Kidney epithelial cell (primary cell): ENCODE measurements at places on chromosomes 16 and 17. TPM values are rescaled to one million over a fixed set of nuclear protein-coding genes. Genes with fewer than 3 reads are reported as not detected.

- DNase-seq: no peak
Measured at GRCh38 chr16:74999609-75000480, 1.0 kb downstream of the ZNRF1 start.

DNA sequence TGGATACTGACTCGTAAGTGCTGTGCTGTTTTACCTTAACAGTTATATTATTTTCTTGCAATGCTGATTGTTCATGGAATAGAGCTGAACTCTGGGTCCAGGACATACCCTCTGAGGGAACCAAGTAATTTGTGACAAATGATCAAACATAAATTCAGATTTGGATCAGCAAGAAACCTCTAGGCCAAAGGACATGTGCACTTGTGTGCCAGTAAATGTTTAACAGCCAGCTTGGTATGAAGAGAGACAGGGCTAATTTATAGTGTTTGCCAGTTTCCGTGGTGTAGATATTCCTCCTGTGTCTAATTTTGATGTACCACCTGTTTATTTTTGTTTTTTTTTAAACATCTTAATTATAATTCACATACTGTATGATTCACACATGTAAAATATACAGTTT is 30.8 kb upstream of the MRC2 start:
- DNase-seq: no peak

DNA sequence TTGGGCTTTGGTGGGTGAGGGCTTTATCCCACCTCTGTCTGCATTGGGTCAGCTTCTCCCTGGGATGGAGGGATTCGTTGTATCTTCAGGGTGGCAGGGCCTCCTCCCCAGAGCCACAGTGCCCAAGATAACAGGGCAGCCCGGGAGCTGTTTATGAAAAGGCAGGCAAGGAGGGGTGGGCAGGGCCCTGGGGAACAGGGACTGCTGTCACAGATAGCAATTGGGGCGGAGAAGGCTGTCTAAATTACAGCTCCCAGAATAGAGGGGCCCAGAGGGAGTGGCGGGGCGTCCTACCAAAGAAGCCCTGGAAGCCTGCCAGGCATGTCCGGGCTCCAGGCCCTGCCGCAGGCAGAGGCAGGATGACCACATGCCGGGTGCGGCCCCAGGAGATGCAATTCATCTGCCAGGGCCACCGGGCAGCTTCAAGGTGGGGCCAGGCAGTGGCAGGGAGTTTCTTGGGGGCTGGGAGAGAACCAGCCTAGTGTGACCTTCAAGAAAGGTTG is 18.8 kb upstream of the PHOSPHO1 start:
- no peak for DNase-seq

- peak; percentile 83 for DNase-seq
Measured at GRCh38 chr17:48002266-48002915, 31.5 kb downstream of the CDK5RAP3 start.

DNA sequence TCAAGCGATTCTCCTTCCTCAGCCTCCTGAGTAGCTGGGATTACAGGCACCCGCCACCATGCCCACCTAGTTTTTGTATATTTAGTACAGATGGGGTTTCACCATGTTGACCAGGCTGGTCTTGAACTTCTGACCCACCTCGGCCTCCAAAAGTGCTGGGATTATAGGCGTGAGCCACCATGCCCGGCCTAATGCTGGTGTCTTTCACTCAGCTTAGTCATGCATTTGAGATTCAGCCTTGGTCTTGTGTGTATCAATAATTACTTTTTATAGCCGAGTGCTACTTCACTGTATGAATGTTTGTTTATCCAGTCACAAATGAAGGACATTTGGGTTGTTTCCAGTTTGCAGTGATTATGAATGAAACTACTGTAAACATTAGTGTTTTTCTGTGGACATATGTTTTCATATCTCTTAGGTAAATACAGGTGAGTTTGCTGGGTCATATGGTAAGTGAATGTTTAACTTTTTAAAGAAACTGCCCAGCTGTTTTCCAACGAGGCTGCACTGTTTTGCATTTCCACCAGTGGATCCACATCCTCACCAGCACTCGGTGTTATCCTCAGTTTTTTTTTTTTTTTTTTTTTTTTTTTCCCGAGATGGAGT is 11.0 kb upstream of the PLCG2 start:
- no peak for DNase-seq

DNA sequence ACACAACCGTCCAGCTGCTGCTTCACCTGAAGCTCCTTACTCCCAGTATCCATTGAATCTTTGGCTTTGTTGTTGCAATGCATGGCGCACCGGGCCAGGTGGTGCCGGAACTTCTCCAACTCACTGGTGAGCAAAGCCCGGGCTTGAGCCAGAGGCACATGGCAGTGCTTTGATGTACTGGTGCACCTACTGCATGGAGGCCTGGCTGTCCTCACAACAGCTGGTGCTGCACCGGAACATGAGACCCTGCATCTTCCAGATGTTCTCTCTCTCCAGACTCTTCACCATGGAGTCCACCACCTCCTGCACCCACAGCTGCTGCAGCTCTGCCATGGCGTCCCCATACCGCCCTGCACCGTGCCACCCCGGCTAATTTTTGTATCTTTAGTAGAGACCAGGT is 10.2 kb downstream of the TACO1 start:
- DNase-seq: no peak

- no peak for DNase-seq
Measured at GRCh38 chr16:49547448-49547847, 173.8 kb downstream of the C16orf78 start.

The TBC1D26 gene
- not detected in 2 replicates for total RNA-seq

The ST6GALNAC2 gene
- total RNA-seq: 9.9 and 13.6 TPM in 2 replicates

The C17orf107 gene
- total RNA-seq: 2.3 and 4.4 TPM in 2 replicates

The ZNF594 gene
- 9.4 and 10.5 TPM in 2 replicates for total RNA-seq
